Fibroblast of the conjunctiva (primary cell): ENCODE measurements at places on chromosomes 6 and 20.

- no peak for DNase-seq
These were observed 93.1 kb upstream of the PMEPA1 start for GRCh38 chr20:57802765-57803507.

- no peak for DNase-seq
These were observed 5.6 kb upstream of the MBOAT1 start for GRCh38 chr6:20217891-20218290.

DNA sequence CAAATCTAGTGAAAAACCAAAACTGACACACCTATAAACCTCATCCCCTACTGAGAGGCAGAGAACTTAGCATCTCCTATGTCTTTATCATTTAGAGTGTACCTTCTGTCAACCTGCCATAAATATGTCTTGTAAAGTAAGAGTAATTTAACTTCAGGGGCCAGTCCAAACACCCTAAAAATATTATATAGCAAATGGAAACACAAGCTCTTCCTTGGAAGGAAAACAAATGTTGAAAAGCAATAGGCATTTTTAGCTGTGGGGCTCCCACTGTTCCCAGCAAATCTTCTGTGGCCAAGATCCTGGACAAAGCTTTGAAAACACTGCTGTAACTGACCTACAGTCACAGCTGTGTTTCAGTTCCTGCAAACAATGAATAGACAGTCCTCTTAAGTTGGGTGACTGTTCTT lies 140.0 kb upstream of the RNF217 start:
- DNase-seq = no peak

DNA sequence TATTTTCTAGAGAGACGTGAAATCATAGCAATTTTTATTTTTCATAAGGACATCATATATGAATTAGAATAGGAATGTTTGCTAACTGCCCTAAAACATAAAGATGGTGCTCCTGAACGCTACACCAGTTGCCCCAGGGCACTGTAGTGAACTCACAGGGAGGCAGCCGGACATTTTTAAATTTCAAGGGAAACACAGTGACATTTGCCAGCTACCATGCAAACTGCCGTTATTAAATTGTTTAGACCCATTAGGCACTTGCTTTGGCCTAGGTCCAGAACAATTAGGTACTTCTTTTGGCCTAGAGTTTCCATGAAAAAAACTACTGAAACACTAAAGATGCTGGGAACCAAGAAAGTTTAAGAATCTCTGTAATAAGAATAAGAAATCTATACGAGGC lies 24.9 kb upstream of the CFAP206 start:
- no peak for DNase-seq

GRCh38 chr20:34190679-34191090 lies 50.5 kb upstream of the ASIP start:
- DNase-seq = peak; percentile 88

- DNase-seq = no peak
These were observed 82.6 kb upstream of the BMP5 start for GRCh38 chr6:55957961-55958422.

DNA sequence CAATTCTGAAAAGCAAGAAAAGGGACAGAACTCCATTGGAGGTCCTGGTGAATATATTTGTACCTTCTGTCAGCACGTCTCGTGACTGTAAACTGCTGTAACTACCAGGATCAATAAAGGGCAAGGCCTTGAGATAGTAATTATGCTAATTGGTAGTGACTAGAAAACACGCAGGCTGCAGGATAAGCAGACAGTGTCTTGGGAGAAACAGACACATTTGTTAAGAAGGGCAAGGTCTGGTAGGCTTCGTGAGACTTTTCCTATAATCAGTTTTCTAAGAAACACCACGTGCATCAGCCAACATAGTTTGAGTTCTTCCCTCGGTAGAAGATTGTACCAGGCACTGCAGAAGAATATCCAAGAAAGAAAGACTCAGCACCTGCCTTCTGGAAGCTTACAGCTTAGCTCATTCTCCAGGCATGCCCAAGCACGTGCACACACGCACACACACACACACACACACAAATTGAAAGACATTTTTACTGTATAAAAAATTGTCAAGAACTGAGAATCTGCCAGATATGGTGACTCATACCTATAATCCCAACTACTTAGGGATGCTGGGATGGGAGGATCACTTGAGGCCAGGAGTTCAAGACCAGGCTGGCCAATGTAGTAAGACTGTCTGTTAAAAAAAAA lies 167.0 kb upstream of the SASH1 start:
- no peak for DNase-seq

GRCh38 chr20:53510262-53510661 lies 83.4 kb downstream of the ZNF217 start:
- no peak for DNase-seq

GRCh38 chr6:76992553-76992952 lies 470.7 kb downstream of the HTR1B start:
- DNase-seq = no peak

DNA sequence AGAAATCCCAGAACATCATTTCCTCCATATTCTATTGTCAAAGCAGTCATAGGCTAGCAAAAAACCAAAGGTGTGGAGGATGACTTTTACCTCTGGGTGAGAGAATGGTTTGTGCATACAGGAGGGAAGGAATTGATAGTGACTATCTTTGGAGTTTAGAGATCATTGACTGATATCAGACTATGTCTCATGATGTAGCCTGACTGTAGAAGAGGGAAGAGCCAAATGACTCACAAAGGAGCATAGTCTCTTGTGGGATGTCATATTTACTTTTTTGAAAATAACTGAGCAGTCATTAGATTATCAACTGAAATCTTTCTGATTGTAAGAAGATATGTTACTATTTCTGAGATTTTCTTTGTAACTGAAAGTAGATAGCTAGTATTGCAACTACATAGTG lies 158.5 kb downstream of the FLRT3 start:
- DNase-seq = no peak

DNA sequence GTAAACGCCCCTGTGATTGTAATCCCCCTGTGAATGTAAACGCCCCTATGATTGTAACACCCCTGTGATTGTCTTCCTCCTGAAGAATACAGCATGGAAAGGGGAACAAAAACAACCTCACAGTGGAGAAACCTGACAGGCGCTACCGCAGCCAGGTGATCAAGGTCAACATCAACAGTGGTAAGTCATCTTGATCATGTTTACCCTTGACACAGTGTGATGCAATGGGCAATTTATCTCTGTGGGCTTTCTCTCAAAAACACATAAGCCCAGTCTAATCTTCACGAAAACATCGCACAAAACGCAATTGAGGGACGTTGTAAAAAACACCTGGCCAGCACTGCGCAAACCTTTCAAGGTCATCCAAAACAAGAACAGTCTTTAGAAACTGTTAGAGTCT lies 277.2 kb downstream of the PRKN start:
- DNase-seq = no peak

DNA sequence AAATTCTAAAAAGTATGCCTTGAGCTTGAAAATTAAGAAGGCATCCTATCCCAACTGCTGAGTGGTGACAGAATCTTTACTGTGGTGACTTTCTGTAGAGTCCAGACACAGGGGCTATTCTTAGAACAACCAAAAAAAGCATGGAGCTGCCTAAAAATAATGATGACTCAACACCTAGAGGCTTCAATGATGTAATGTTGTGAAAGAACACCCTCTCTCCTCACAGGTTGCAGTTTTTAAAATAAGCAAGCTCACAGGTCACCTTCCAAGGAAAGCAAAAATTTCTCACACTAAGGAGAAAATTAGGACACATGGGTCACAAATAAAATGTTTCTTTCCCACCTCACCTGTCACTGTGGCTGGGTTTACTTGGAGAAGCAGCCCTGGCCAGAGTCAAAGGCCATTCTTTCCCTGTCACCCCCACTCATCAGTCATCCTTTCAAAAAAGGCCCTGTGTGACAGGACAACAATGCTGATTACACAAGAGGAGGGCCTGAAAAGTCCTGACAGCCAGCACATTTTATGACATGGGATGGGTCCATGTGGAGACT lies 53.5 kb downstream of the RCAN2 start:
- no peak for DNase-seq

- DNase-seq = no peak
These were observed 33.8 kb upstream of the PMEPA1 start for GRCh38 chr20:57743450-57744095.

GRCh38 chr6:2751871-2752270 lies 1.1 kb upstream of the MYLK4 start:
- DNase-seq = no peak

GRCh38 chr20:48679599-48679998 lies 148.2 kb downstream of the PREX1 start:
- no peak for DNase-seq

GRCh38 chr6:25788305-25788922 lies 33.9 kb downstream of the SLC17A4 start:
- peak; percentile 16 for DNase-seq
